CD8-positive, alpha-beta memory T cell (primary cell): ENCODE measurements at places on chromosomes 7 and 10. TPM values are rescaled to one million over a fixed set of nuclear protein-coding genes. Genes with fewer than 3 reads are reported as not detected.

The HOXA3 gene
- not detected for total RNA-seq

GRCh38 chr7:116579835-116580234 lies 55.0 kb downstream of the CAV1 start:
- DNase-seq = no peak

The PDGFA gene
- 11.9 TPM for total RNA-seq

- DNase-seq = peak; percentile 39
These were observed 11.6 kb downstream of the HBP1 start for GRCh38 chr7:107180378-107180777.

DNA sequence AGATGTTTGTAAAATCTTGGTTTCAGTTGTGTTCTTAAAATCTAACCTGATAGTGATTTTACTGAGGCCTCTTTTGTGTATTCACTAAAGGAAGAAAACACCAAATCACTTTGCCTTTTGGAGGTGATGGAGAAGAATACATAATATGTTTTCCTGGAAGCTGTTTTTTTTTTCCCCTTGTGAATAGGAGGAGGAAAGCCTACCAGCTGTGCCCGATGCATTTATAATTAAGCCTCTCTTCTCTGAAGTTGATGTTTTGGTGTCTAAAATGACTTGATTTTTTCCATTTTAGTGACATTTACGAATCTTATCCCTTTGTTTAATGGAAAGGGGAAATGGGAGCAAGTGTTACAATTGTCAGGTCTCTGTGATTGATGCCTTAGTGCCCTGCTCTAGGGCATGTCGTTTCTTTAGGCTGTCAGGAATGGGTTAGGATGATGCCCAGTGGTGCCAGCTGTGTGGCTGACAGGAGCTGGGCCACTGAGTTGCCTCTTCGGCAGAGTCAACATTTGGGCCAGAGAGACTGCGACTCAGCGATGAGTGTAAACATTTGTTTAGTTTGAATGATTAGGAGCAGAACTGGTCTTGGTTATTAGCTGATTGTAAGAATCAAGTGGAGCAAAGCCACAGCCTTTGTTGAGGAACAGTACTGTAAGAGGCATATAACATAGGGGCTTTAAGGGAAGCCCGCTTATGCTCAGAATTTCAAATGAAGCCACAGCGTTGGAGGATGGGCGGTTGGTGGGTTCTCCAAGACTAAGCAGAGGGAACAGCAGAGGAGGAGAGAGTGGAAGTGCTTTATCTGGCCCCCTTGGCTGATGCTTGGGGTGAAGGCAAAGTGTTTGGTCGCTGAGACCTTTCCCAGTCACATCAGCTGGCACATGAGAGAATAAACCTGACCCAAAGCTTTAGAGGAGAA lies 81.6 kb downstream of the CDK14 start:
- DNase-seq = no peak

The UNC5B gene
- 0.11 TPM for total RNA-seq

GRCh38 chr7:154592388-154592787 lies 410.5 kb downstream of the PAXIP1 start:
- no peak for DNase-seq
